ENCODE measurements at places on chromosomes 3 and 15. TPM values are rescaled to one million over a fixed set of nuclear protein-coding genes. Genes with fewer than 3 reads are reported as not detected.

SNTN gene
- polyA plus RNA-seq, result not detected

CLEC3B gene
- not detected for polyA plus RNA-seq

KNG1 gene
- polyA plus RNA-seq, result not detected

ROPN1 gene
- polyA plus RNA-seq, result not detected

SLC6A11 gene
- polyA plus RNA-seq, result not detected

ANKUB1 gene
- not detected for polyA plus RNA-seq

TMEM89 gene
- not detected for polyA plus RNA-seq

GOLGA6L4 gene
- 0.24 TPM for polyA plus RNA-seq

TAGLN3 gene
- not detected for polyA plus RNA-seq

ZDHHC23 gene
- 9.1 TPM for polyA plus RNA-seq

LAMB2 gene
- not detected for polyA plus RNA-seq

RASL12 gene
- polyA plus RNA-seq, result not detected

DNA sequence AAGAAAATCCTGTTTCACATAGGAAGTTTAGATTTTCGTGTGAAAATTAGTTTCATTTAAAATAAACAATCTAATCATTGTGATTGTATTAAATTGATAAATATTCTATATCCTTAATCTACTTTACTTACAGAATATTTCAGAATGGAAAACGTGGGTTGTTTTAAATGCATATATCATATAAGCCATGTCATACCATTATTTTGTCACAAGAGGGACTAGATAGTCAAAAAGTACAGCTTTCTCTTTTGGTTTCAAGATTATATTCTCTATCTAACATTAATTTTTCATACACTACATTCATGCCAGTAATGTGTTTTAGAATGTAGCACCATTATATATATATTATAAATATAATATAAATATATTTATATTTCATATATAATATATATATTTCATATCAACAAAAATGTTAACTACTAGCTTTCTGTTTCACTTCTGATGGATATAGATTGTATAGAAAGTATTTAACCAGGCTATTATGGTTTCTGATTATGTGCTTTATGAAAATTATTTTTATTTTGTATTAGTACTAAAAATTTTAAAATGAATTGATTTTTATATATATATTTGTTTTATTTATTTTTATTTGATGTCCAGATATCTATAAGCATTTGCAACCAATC lies 45.3 kb downstream of the OSTN start:
- peaks cover 40% of the 10 kb centered on the region for H3K4me1 ChIP-seq
- H3K27ac ChIP-seq, result peak overlapping the region; percentile 95
- DNase-seq, result peak; percentile 35
- no peaks in the 10 kb centered on the region for H3K36me3 ChIP-seq
- no peak overlapping the region for H3K4me3 ChIP-seq
- H3K27me3 ChIP-seq, result no peaks in the 10 kb centered on the region

- H3K4me3 ChIP-seq, result no peak overlapping the region
- H3K27ac ChIP-seq, result no peak overlapping the region
- no peak for DNase-seq
Measured at GRCh38 chr3:148075771-148076716, 621.7 kb upstream of the AGTR1 start.

- H3K36me3 ChIP-seq, result no peaks in the 10 kb centered on the region
- no peak overlapping the region for H3K27ac ChIP-seq
- no peaks in the 10 kb centered on the region for H3K4me1 ChIP-seq
- no peak for DNase-seq
- peaks cover 8% of the 10 kb centered on the region for H3K27me3 ChIP-seq
- H3K4me3 ChIP-seq, result no peak overlapping the region
Measured at GRCh38 chr3:43062564-43063040, 43.3 kb downstream of the POMGNT2 start.

GRCh38 chr3:61807865-61808276 lies 246.5 kb downstream of the PTPRG start:
- H3K4me1 ChIP-seq, result no peaks in the 10 kb centered on the region
- H3K36me3 ChIP-seq, result no peaks in the 10 kb centered on the region
- H3K4me3 ChIP-seq, result no peak overlapping the region

GRCh38 chr3:141240687-141241615 lies 9.3 kb downstream of the PXYLP1 start:
- no peak for DNase-seq
- no peaks in the 10 kb centered on the region for H3K27me3 ChIP-seq
- H3K27ac ChIP-seq, result no peak overlapping the region
- H3K4me3 ChIP-seq, result no peak overlapping the region
- no peaks in the 10 kb centered on the region for H3K4me1 ChIP-seq

GRCh38 chr3:45932112-45932511 lies 11.2 kb upstream of the CXCR6 start:
- H3K4me1 ChIP-seq, result no peaks in the 10 kb centered on the region
- no peak overlapping the region for H3K4me3 ChIP-seq

GRCh38 chr3:101998256-101998926 lies 149.1 kb downstream of the NFKBIZ start:
- H3K4me1 ChIP-seq, result peaks cover 25% of the 10 kb centered on the region
- no peak for DNase-seq
- no peak overlapping the region for H3K4me3 ChIP-seq
- H3K36me3 ChIP-seq, result no peaks in the 10 kb centered on the region

GRCh38 chr15:89442671-89443307 lies 53.6 kb downstream of the RHCG start:
- no peak overlapping the region for H3K27ac ChIP-seq
- H3K4me3 ChIP-seq, result no peak overlapping the region
- peak; percentile 17 for DNase-seq

GRCh38 chr3:12905316-12906071 lies 64.1 kb upstream of the RPL32 start:
- no peaks in the 10 kb centered on the region for H3K27me3 ChIP-seq
- DNase-seq, result no peak
- no peaks in the 10 kb centered on the region for H3K36me3 ChIP-seq
- no peak overlapping the region for H3K4me3 ChIP-seq

DNA sequence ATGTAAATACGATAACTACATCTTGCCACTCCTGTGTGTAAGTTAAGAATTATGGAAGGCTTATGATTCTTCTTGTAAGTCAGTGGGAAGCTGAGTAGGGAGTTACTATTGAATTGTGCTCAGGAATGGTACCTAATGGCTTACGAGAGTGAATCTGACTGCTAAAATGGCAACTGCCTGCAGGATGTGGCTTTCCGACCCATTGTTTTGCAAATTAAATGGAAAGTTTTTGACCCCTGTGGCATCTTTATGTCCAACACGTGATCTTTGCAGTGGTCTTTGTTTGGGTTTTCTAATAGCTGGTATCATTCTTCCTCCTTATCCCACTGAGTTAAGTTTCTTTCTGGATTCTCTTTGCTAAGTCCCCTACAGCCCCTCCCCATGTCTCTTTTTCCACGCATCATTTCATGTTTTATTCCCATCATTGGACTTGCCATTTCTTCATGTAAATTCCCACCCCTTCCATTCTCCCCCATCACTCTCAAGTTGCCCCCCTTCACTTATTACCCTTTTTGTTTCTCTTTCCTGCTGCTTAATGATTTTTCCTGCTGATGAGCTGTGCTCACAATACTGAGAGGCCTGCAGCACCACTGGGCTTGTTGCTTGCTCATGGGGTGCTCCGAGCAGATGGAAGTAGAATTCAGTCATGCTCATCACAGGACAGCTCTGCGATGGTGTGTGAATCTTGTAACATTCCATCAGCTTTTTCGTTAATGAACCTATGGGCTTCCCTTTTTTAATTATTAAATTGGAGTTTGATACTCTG lies 428.2 kb upstream of the IL12A start:
- DNase-seq, result no peak
- H3K36me3 ChIP-seq, result no peaks in the 10 kb centered on the region
- H3K27me3 ChIP-seq, result no peaks in the 10 kb centered on the region
- H3K4me3 ChIP-seq, result no peak overlapping the region
- H3K4me1 ChIP-seq, result no peaks in the 10 kb centered on the region

GRCh38 chr15:40028853-40029252 lies 10.1 kb downstream of the SRP14 start:
- no peak overlapping the region for H3K4me3 ChIP-seq
- no peaks in the 10 kb centered on the region for H3K27me3 ChIP-seq

DNA sequence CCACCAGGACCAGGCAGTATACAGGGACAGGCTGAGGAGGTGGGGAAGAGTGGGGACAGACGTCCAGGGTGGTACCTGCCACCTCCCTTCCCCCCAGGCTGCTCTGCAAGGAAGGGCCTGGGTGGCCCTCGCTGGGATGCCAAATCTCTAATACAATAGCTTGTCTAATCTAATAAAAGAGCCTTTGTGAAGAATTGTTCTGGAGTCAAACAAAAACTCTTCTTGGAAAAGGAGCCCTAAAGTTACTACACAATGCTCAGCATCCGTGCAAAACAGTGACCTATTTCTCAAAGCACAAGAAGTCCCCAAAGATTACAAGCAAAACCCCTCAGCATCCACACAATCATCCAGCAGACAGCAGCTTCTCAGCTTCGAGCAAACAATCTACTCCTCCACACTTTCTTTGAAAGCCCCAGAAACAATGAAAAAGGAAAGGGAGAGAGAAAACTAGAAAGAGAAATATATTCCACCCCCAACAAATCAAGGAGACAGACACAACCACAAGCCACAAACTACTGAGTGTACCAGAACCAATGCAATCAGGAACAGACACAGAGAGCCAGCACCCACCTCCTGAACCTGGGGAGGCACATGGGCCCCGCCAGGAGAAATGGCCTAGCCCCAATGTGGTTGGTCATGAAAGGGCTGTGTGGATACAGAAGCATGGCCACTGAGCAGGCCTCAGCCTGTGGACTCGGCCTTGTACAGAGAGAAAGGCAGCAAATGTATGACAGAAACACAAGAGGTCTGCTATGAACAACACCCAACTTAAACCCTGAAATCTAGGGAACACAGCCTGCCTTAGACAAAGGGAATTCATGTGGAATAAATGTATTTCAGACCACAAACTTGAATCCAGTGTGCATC lies 177.1 kb upstream of the CHRNA7 start:
- no peak for DNase-seq
- H3K36me3 ChIP-seq, result peaks cover 16% of the 10 kb centered on the region
- H3K4me3 ChIP-seq, result no peak overlapping the region
- no peak overlapping the region for H3K27ac ChIP-seq
- H3K4me1 ChIP-seq, result no peaks in the 10 kb centered on the region

- DNase-seq, result no peak
- H3K4me1 ChIP-seq, result no peaks in the 10 kb centered on the region
- H3K27ac ChIP-seq, result no peak overlapping the region
- H3K4me3 ChIP-seq, result no peak overlapping the region
- no peaks in the 10 kb centered on the region for H3K36me3 ChIP-seq
Measured at GRCh38 chr15:73658645-73659044, 25.5 kb upstream of the NPTN start.

DNA sequence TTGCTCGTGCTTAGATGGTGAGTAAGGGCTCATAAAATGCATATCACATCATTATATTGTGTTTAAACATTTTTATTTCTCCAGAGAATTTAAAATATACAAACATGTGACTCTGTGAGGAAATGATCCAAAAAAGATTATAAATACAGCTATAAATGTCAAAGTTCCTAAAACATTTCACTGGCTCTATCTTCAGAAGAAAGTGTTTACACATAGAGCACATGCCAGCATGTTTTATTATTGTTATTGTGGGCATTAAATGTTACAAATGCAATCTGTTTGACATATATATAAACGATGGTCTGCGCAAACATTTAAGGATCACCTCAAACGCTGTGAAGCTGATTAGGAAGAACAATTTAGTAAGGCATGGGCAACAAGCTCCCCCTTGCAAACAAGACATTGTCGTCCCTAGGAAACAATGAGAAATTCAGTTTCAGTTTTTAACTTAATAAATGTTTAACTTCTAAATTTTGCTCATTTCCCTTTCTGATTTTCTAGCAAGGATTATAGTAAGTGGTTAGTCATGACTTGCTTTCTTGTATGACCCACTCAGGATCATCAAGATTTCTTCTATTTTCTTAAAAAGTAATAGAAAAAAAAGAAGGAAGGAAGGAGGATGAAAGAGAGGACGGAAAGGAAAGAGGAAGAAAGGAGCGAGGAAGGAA lies 207.5 kb downstream of the SATB1 start:
- DNase-seq, result no peak
- peaks cover 64% of the 10 kb centered on the region for H3K4me1 ChIP-seq
- no peak overlapping the region for H3K27ac ChIP-seq
- no peaks in the 10 kb centered on the region for H3K27me3 ChIP-seq
- no peaks in the 10 kb centered on the region for H3K36me3 ChIP-seq

- peak; percentile 57 for DNase-seq
- peak overlapping the region; percentile 91 for H3K4me3 ChIP-seq
- peaks cover 33% of the 10 kb centered on the region for H3K27me3 ChIP-seq
- peaks cover 23% of the 10 kb centered on the region for H3K4me1 ChIP-seq
Measured at GRCh38 chr3:127629467-127630403, 750 bp downstream of the PODXL2 start.

- H3K4me1 ChIP-seq, result peaks cover 39% of the 10 kb centered on the region
- H3K27ac ChIP-seq, result peak within 1 kb of the TSS; percentile 96
- H3K4me3 ChIP-seq, result peak within 1 kb of the TSS; percentile 6
- H3K27me3 ChIP-seq, result no peaks in the 10 kb centered on the region
Measured at GRCh38 chr15:44736181-44736765, at the start of gene TRIM69. TSS of gene TRIM69 (plus strand) at chr15:44736528. CDS start at chr15:44736705, 177 bp downstream.

DNA sequence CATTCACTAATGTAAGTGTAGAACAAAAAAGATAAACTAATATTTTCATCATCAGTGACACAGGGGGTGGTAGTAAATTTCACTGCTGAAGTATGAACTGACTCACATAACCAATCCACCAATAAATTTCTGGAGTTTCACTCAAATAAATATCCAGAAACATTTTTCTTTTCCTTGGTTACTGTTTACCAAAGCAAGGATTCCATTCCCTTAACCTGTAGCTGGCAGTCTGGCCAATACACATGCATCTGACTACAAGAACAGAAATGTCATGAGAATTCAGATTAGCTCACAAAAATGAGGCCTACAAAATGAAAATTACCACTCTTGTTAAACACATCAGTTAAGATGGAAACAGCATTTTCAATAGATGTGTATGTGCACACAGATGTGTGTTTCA lies 80.3 kb downstream of the STAG1 start:
- no peak for DNase-seq
- no peaks in the 10 kb centered on the region for H3K36me3 ChIP-seq
- peak overlapping the region; percentile 19 for H3K27ac ChIP-seq
- H3K27me3 ChIP-seq, result no peaks in the 10 kb centered on the region

GRCh38 chr3:72571052-72571451 lies 277.2 kb downstream of the SHQ1 start:
- H3K4me1 ChIP-seq, result no peaks in the 10 kb centered on the region
- H3K4me3 ChIP-seq, result no peak overlapping the region
- peaks cover 38% of the 10 kb centered on the region for H3K27me3 ChIP-seq
- H3K27ac ChIP-seq, result no peak overlapping the region
- no peak for DNase-seq

GRCh38 chr3:25783661-25784512 lies 644 bp upstream of the NGLY1 start:
- H3K4me1 ChIP-seq, result peaks cover 26% of the 10 kb centered on the region
- H3K36me3 ChIP-seq, result peaks cover 7% of the 10 kb centered on the region
- H3K27ac ChIP-seq, result peak overlapping the region; percentile 96
- no peaks in the 10 kb centered on the region for H3K27me3 ChIP-seq
- DNase-seq, result peak; percentile 33

- H3K36me3 ChIP-seq, result peaks cover 7% of the 10 kb centered on the region
- DNase-seq, result no peak
- no peak overlapping the region for H3K27ac ChIP-seq
- H3K4me1 ChIP-seq, result no peaks in the 10 kb centered on the region
- H3K27me3 ChIP-seq, result peaks cover 26% of the 10 kb centered on the region
- H3K4me3 ChIP-seq, result no peak overlapping the region
Measured at GRCh38 chr3:38773528-38773927, 42.5 kb downstream of the SCN10A start.

- H3K36me3 ChIP-seq, result no peaks in the 10 kb centered on the region
- peak; percentile 21 for DNase-seq
- H3K4me3 ChIP-seq, result no peak overlapping the region
- no peaks in the 10 kb centered on the region for H3K27me3 ChIP-seq
- peaks cover 8% of the 10 kb centered on the region for H3K4me1 ChIP-seq
Measured at GRCh38 chr3:145094355-145094941, 1066.5 kb downstream of the PLOD2 start.
